ENCODE measurements at places on chromosomes 4 and X.

DNA sequence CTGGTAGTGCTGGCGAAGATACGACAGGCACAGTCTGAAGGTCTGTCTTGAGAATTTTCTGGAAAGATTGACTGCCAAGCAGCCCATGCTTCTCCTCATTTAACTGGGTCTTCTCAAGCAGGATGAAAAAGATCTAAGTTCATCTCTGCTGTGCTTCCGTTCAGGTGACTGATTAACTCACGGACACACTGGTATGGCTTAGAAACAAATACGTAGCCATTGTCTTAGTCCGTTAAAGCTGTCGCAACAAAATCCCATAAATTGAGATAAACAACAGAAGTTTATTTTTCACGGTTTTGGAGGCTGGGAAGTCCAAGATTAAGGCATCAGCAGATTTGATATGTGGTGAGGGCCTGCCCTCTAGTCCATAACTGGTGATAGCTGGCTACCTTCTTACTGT lies 39.5 kb downstream of the SPINK2 start:
- DNase-seq, result no peak

- DNase-seq, result no peak
Observed at GRCh38 chr4:113687067-113687718, 74.3 kb downstream of the CAMK2D start.

- no peak for DNase-seq
Observed at GRCh38 chrX:79630033-79631009, 263.2 kb upstream of the ITM2A start.

GRCh38 chr4:183733181-183733580 lies 74.1 kb downstream of the TRAPPC11 start:
- no peak for DNase-seq

All from HEK293T (cell line).